ENCODE measurements at places on chromosomes 1 and 21. TPM values are rescaled to one million over a fixed set of nuclear protein-coding genes. Genes with fewer than 3 reads are reported as not detected.

GRCh38 chr1:233269656-233270055 is 25.9 kb downstream of the PCNX2 start:
- no peak for DNase-seq

GRCh38 chr1:82059959-82060358 is 259.2 kb downstream of the ADGRL2 start:
- DNase-seq = no peak

- DNase-seq = no peak
Measured at GRCh38 chr1:24861821-24862727, 68.0 kb downstream of the RUNX3 start.

CYP4A11 gene
- total RNA-seq = not detected

DNA sequence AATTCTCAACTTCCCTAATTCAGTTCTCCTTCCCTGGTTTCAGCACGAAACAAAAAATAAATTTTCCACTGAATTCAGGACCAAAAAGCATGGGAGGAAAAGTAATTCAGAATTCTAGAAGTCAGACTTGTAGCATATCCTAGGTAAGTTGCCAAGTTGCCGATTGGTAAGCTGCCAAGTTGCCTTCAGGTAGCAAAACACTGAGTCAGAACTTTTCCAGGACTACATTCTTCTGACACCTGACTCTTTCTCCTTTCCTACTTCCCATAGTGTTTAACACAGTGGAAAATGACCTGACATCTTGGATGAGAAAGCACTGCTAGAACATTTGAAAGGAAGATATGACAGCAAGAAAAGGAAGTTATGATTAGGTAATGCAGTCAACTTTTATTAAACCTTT is 322.8 kb downstream of the SPATA17 start:
- DNase-seq = no peak

DNA sequence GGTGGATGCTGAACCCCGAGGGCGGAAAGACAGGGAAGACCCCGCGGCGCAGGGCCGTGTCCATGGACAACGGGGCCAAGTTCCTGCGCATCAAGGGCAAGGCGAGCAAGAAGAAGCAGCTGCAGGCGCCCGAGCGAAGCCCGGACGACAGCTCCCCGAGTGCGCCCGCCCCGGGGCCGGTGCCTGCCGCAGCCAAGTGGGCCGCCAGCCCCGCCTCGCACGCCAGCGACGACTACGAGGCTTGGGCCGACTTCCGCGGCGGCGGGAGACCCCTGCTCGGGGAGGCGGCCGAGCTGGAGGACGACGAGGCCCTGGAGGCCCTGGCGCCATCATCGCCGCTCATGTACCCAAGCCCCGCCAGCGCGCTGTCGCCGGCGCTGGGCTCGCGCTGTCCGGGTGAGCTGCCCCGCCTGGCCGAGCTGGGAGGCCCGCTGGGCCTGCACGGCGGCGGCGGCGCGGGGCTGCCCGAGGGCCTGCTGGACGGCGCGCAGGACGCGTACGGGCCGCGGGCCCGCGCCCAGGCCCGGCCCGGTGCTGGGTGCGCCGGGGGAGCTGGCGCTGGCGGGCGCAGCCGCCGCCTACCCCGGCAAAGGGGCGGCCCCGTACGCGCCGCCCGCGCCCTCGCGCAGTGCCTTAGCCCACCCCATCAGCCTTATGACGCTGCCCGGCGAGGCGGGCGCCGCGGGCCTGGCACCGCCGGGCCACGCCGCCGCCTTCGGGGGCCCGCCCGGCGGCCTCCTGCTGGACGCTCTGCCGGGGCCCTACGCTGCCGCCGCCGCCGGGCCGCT is 20.7 kb downstream of the FOXO6 start:
- DNase-seq = no peak

DNA sequence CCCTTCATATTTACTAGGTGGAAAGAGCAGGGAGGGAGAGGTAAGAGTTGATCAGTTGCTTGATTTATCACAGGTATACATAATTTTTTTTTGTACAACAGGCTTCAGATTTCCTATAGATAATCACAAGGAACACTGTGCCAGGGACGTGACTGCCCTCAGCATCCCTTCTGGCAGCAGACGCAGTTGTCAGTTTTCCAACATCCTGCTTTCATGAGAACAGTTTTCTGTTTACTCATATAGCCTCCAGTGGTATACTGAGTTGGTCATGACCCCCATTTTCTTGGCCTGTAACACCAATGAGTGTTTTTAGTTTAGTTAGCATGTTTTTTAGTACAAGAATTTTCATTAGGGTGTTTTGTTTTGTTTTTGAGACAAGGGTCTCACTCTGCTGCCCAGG is 37.9 kb upstream of the PTPRF start:
- no peak for DNase-seq

GBP7 gene
- total RNA-seq = not detected

GRCh38 chr1:231882790-231883189 is 256.2 kb downstream of the DISC1 start:
- no peak for DNase-seq

KMO gene
- not detected for total RNA-seq

- no peak for DNase-seq
Measured at GRCh38 chr1:99240621-99241020, 23.7 kb upstream of the PLPPR4 start.

DNA sequence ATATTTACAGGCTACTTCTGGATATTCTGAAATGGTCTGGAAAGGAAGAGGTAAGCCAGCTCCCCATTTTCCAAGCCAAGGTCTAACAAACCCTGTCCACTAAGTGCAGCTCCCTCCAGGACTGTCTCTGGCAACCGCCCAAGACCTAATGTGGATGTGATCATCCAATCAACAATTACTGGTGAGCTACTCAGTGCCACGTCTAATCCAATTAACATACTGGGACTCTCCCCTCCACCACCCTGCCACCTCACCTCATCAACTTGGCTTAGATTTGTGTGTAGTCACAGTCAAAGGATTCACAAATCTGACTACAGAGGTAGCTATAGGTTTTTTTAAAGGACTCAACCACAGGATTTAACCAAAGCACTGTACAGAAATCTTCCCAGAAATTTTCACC is 25.4 kb upstream of the S100A7 start:
- DNase-seq = no peak

GREM2 gene
- total RNA-seq = 0.16 TPM

LHX4 gene
- not detected for total RNA-seq

PAX7 gene
- not detected for total RNA-seq

KIF2C gene
- 228 TPM for total RNA-seq

GRCh38 chr1:37108596-37109188 is 74.4 kb upstream of the GRIK3 start:
- DNase-seq = no peak
